ENCODE measurements at places on chromosomes 7 and 10.

GRCh38 chr7:74179935-74180604 is 5.9 kb downstream of the EIF4H start:
- no peak for DNase-seq

DNA sequence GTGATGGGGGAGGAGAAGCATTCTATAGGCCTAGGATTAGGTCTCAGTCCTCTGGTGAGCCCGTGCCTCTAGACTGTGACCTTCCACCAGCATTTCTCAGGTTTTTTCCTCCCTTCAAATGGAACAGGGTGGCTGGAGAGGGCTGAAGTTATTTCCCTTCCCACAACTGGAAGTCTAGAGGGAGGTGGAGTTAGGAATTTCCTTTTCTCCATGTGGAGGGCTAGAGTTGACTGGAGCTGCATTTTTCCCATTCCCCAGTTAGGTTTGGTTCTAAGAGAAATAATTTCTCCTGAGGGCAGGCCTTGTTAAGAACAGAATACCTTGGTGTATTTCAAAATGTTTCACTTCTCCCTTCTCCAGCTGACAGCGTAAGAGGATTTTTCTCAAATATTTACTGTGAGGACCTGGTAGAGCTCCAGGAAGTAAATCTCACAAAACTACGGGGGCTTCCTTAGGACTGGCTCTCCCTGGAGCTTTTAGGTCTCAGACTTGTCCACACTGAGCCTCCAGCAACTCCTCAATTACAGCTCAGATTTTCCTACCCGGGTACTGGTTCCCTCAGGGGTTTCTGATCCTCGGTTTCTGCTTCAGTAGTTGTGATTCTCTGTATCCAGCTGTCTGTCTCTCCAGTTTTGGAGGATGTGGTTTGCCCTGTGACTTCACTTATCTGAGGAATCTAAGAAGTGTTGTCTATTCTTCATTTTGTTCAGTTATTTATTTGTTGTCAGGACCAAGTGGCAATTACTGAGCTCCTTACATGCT is 6.0 kb upstream of the REEP3 start:
- no peak for DNase-seq

DNA sequence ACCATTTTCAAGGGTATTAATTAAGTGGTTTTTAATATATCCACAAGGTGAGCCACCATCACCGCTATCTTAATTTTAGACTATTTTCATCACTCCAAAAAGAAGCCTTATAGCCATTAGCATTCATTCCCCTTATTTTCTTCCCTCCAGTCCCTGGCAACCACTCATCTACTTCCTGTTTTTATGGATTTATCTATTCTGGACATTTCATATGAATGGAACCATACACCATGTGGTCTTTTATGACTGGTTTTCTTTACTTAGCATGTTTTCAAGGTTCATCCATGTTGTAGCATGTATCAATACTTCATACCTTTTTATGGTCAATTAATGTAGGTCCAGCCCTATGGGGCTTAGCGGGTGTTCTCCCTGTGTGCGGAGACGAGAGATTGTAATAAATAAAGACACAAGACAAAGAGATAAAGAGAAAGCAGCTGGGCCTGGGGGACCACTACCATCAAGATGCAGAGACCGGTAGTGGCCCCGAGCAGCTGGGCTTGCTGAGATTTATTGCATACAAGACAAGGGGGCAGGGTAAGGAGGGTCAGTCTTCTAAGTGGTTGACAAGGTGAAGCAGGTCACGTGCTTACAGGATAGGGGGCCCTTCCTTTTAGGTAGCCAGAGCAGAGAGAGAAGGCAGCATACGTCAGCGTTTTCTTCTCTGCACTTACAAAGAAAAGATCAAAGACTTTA is 14.6 kb downstream of the WBP1L start:
- no peak for DNase-seq

DNA sequence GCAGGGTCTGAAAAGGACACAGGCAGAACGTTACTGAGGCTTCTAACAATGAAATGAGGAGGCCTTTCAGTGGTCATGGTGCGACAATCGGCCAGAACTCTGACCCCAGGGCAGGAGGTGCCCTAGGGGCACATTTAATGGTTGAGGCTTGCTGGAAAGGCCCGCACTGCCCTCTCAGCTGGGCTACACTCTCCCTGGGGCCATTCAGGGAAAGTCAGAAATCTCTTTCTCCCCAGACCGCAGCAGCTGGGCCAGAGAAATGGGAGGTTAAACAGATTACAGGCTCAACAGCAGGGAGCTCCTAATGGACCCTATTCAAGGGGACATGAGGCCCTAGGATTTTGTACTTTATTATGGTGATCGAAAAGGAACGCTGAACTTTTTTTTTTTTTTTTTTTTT is 85.6 kb upstream of the FGFR2 start:
- no peak for DNase-seq

- no peak for DNase-seq
Observed at GRCh38 chr10:32348297-32349198, 1.6 kb upstream of the EPC1 start.

DNA sequence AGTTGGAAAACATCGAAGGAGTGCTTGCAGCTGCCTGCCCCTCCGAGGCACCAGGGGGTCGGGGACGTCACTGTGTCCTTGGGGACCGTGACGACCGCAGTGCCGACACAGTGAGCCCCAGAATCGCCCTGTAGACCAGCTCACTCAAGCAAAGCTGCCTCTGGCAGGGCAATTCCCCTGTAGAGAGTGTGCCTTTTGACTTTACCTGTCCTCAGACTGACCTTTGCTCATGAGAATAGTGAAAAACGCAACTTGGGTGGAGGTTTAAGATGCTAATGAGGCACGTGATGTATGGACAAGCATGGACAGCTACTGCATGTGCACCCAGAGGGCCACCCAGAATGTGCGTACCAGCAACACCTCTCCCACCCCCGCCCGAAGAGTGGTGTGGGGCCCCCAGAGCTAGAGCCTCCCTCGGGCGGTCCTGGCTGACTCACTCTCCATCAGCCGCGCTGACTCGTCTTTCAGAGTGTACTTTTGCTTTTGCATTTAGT is 271.9 kb downstream of the ADARB2 start:
- DNase-seq: no peak

- no peak for DNase-seq
Observed at GRCh38 chr10:5888843-5889623, 660 bp downstream of the ANKRD16 start.

DNA sequence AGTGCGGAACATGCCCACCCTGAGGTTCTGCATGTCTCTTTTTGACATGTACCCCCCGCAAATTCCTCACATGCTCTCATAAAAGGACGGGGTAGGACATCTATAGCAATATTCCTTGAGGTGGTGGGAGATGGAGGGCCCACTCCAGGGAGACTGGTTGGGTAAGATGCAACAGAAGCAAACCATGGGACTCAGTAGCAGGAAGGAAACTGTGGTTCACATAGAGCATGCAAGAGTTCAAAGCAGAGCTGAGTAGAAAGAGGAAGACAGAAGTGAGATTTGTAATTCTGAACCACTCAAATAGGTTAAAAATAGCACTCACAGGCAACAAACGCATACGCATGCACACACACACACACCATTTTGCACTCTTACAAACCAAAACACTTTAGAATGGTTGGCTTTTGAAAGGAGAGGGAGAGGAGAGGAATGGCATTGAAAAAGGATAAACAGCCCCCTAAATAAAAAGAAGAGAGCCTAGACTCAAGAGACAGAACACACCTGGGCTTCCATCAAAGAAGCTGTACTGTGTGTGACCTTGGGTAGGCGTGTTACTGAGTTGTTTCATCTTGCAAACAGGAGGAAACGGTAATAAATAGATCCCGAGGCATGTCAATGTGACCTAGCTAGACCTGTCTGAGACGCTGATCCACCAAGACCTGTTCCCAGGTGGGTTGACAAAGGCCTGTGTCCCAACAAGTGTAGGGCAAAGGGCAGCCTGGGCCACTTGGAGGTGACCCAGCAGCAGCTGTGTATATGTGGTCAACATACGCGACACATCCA is 77.6 kb upstream of the LRRC4 start:
- no peak for DNase-seq

GRCh38 chr7:156638443-156639077 is 2.0 kb upstream of the RNF32 start:
- no peak for DNase-seq

GRCh38 chr7:102079140-102080018 is 207.3 kb upstream of the SH2B2 start:
- DNase-seq: no peak

GRCh38 chr7:18225067-18225466 is 197.4 kb upstream of the PRPS1L1 start:
- DNase-seq: no peak

DNA sequence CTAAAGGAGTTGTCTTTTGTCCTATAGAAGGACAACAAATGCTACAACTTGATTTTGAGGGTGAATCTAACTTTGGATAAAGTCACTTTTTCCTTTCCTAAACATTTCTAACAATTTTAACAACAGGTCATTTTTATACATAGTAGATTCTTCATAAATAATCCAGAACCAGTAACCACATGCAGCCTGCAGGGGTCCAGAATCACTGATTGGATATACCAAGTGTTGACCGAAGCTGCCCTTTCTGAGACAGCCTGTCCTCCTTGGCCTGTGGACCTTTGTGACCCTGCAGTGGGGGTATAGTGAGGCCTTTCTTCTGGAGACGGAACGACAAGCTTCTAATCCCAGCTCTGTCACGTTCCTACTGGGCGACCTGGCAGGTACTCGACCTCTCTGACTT is 34.8 kb upstream of the LAMB4 start:
- no peak for DNase-seq

DNA sequence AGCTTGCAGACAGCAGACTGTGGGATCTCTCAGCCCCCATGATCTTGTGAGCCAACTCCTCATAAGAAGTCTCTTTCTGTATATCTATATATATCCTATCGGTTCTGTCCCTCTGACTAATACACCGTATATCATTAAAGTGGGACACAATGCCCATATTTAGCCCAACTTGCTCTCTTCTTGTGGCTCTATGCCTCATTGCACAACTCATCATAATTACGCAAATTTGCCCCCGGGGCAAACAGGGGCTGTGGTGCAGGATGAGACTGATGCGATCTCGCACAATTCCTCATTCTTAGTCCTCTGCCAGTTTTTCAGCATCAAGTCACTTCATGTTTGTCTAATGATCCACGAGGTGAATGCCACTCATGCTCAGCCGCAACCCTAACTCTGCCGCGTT is 183.2 kb downstream of the PRPF18 start:
- no peak for DNase-seq

DNA sequence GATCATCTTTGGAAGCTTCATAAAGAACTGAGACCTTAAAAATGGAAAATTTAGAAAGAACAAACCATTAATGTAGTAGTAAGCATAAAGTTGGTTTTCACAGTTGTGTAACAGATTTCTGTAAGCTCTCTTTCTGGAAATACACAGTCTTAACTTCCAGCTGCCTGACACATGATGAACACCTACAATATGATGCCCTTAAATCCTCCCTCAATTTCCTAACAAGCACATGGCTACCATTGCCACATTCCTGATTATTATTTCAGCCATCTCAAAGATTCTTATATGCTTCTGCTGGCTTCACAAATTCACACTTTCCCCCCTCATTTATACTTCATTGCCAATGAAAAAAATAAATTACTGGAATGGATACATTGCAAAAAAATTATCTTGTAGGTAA is 49.4 kb downstream of the PLXDC2 start:
- no peak for DNase-seq

DNA sequence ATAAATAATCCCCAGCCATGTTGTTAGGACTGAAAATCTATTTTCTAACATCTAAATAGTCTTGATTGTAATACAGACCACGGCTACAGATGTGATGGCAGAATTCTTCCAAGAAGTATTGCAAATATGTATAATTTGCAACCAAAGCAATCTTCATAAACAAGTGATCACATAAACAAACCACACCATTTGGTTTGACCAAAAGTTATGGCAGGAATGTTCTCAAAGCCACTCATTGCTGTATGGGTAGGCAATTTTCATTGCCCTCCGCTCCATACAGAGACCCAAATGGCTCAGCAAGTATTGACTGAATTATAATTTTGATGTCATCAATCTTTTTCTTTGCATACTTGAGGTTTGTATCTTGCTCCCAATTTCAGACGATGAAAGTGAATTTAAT is 19.0 kb upstream of the RHOBTB1 start:
- no peak for DNase-seq

GRCh38 chr10:12681252-12681651 is 320.3 kb downstream of the CCDC3 start:
- DNase-seq: no peak

DNA sequence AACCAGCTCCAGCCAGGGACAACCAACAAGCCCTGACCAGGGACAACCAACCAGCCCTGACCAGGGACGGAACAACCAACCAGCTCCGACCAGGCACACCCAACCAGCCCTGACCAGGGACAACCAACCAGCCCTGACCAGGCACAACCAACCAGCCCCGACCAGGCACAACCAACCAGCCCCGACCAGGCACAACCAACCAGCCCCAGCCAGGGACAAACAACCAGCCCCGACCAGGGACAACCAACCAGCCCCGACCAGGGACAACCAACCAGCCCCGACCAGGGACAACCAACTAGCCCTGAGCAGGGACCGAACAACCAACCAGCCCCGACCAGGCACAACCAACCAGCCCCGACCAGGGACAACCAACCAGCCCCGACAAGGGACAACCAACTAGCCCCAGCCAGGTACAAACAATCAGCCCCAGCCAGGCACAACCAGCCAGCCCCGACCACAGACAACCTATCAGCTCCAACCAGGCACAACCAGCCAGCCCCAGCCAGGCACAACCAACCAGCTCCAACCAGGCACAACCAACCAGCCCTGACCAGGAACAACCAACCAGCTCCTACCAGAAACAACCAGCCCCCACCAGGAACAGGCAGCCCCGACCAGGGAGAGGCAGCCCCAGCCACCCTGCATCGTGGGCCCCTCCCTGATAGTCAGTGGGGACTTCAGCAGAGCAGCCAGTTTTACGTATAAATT is 56.4 kb downstream of the PROSER2 start:
- DNase-seq: no peak

DNA sequence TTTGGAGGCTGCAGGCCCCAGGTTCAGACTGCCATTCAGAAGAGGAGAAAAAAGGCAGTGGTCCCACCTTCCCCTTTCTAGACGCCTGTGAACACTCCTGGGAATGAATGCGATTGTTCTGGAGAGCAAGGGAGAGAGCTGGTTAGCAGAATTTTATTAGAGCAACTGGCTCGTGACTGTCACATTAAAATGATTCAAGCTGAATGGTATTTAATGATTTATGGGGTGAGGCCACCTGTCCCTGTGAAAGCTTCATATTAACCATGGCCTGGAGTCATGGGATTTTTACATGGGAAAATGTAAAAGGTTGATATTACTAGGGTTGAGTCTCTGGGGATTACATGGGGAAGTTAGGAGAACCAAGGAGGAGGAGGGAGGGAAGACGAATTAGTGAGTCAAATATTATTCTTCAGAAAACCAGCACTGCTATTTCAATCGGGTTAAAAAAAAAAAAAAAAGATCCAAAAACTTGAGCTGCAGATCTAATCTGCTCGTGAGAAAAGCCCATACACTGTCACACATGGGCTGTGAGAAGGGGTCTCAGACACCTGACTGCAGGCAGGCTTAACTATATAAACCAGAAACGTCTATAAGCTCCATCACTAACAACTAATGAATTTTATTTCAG is 8.3 kb downstream of the CXCL12 start:
- DNase-seq: no peak

- no peak for DNase-seq
Observed at GRCh38 chr7:86961686-86962085, 97.8 kb downstream of the ELAPOR2 start.
